ENCODE measurements at places on chromosomes 11 and 22.

DNA sequence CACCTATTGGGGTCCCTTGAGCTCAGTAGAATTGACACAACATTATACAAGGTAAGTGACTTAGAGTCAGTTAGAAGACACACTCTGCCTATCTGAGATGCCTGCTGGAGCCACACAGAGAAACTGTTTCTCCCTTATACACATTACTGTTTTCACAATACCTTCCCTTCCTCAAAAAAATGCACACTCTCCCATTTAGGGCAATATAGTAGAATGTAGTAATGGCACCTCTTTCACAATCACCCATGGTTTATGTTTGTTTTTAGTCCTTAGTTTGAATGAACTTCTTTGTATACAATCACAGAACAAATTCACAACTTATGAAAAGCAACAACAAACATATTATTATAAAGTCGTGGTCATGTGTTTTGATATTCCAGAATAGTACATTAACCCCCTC, 14.3 kb downstream of the OR52H1 start:
- DNase-seq = no peak

- DNase-seq = no peak
Observed at GRCh38 chr11:8794677-8795103, 112.1 kb downstream of the RPL27A start.

- DNase-seq = peak; percentile 95
Observed at GRCh38 chr11:73257342-73258103, 14.6 kb upstream of the P2RY6 start.

DNA sequence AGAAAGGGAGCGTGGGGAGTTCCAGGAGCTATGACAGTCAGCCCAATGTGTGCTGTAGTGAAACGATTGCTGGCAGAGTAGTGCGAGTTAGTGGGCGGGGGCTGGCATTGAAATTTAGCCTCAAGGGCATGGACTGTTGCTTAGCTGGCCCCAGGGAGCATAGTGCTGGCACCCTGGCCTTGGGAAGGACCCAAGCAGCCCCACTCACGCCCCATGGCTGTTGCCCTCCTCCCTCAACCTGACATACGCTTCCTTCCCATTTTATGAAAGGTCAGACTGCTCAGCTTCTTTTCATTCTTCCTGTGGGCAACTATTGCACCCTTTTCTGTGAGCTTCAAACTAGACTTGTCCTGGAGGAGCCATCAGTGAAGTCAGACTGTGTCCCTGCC, 52.0 kb upstream of the SUSD2 start:
- DNase-seq = peak; percentile 18

GRCh38 chr11:83689144-83689780, 403.1 kb upstream of the CCDC90B start:
- DNase-seq = no peak

DNA sequence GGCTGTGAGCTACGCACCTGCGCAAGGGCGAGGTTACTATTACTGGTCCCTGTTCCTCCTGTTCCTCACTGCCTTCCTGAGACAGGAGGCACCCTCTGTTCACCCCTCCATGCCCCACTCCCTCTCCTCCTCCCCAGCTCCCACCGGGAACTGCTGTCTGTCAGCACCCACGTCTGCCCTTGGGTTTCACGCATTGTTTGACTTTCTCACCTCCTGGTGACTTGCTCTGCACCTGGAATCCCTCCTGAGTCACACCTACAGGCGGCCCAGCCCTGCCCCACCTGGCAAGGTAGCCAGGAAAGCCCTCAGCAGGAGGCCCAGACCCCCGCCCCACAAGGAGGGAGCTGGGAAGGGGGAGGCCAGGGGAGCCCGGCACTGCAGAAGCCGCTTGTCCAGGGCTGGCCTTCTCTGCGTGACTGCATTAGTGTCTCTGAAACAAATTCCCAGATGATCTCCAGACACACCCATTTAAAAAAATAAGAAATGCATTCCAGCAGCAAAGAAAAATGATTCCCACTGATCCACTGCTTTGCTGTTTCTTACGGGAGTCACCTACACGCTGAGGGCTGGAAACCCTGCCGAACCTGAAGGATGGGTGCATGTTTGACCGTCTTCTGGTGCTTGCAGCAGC, 86.4 kb downstream of the CELSR1 start:
- no peak for DNase-seq

DNA sequence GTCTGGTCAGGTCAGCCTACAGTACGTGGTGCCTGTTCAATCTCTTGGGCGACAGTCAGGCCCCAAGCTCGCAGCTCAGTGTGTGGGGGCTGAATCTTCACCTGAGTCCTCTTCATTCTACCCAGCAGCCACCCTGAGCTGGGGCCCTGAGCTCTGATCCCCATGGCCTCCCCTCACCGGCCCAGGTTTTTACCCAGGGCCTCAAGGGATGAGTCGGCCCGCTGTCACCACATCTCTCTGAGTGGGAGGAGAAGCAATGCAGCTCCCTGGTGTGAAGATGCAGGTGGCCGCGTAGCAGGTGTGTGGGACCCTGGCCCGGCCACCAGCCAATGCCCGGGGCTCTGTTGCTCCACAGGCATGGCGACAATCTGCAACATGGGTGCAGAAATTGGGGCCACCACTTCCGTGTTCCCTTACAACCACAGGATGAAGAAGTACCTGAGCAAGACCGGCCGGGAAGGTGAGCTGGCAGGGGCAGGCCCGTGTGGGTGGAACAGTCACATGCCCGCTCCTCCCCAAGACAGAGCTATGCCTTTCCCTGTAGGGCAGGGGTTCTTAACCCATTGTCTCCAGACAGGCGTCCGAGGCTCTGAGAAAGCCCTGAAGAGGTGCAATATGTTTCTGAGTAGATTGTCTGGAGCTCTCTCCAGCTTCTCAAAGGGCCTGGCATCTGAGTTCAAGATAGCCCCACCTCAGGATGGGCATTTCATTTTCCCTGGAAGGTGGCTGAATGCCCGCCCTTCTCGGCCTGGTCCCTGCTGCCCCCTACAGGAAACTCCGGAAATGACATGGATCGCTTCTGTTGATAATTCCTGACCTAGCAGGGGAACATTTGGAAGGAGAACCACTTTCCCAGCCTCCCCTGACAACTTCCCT, 26.9 kb downstream of the POLR3H start:
- peak; percentile 95 for DNase-seq

DNA sequence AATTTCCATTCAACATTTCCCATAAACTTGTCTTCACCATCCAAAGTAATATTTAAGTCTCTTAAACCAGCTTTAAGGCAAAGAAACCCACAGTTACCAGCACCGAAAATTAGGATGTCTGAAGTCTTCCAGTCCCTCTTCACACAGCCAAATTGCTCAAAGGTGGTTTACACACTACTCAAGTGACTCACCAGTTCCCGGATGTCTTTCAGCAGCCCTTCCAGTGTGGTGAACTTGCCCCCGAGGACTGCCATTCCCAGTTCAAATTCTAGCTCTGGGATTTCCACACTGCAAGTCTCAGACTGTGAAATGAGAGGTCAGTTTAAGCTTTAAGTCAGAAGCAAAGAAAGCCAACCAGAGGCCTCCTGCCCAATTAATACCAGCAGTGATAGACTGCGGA, 5.1 kb downstream of the ZPR1 start:
- peak; percentile 89 for DNase-seq

- DNase-seq = no peak
Observed at GRCh38 chr11:130436171-130436570, 7.8 kb upstream of the ADAMTS8 start.

GRCh38 chr22:43996170-43996980, 27.7 kb upstream of the PARVB start:
- peak; percentile 81 for DNase-seq

GRCh38 chr11:79160791-79161403, 279.9 kb downstream of the TENM4 start:
- peak; percentile 58 for DNase-seq

- no peak for DNase-seq
Observed at GRCh38 chr11:10317776-10318526, 13.1 kb downstream of the ADM start.

- no peak for DNase-seq
Observed at GRCh38 chr11:10955616-10956015, 97.8 kb upstream of the ZBED5 start.

DNA sequence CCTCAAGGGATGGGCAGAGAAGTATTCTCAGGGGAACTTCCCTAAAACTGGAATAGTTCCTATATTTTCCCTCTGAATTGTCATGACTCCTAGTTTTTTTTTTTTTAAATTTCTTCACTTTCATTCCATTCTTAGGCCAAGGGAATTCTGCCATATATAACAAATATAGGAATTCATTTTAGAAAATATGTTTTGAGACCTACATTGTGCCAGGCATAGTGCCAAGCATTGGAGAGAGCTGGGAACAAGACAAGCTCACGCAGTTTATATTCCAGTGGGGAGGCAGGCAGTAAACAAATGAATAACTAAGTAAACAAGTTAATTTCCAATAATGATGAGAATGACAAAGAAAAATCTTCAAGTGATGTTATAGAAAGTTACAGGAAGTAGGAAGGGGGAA, 2.6 kb upstream of the NPTXR start:
- DNase-seq = no peak

GRCh38 chr11:33802194-33802950, 28.1 kb upstream of the FBXO3 start:
- DNase-seq = peak; percentile 70

- DNase-seq = no peak
Observed at GRCh38 chr11:25733777-25734176, 598.2 kb upstream of the ANO3 start.

DNA sequence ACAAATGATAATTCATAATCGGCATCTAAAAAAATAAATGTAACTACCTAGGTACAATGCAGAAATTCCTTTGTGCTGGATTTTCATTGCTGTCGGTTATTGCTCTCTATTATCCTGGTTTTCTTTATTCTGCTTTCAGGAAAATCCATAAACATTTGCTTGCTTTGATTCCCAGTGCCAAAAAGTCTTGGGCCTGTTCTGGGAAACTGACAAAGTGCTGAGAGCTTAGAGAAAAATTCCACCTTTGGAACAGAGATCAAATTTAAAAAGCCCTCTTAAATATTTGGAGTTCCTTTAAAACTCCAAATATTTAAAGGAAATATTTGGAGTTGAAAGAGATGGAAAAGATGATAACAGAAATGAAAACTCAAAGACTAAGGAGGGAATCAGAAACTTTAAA, 87.3 kb upstream of the ZBED5 start:
- no peak for DNase-seq

DNA sequence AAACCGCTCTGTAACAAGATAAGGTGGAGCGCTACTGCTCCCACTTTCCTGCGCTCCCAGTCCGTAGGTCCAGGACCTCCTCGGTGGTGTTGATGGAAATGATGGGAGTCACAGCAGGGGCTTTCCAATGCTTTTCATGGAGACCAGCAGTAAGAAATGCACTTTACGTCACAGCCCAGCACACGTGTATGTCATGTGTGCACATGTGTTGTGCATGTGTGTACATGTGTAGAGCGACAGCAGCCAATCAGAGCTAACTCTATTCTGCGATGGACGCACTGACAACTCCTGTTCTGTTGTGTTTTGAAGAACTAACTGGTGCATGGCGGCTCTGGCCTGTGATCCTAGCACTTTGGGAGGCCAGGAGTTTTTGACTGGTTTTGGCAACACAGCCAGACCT, 1.2 kb downstream of the CHID1 start:
- DNase-seq = no peak

- DNase-seq = no peak
Observed at GRCh38 chr22:47784367-47784983, 1022.0 kb downstream of the TBC1D22A start.

DNA sequence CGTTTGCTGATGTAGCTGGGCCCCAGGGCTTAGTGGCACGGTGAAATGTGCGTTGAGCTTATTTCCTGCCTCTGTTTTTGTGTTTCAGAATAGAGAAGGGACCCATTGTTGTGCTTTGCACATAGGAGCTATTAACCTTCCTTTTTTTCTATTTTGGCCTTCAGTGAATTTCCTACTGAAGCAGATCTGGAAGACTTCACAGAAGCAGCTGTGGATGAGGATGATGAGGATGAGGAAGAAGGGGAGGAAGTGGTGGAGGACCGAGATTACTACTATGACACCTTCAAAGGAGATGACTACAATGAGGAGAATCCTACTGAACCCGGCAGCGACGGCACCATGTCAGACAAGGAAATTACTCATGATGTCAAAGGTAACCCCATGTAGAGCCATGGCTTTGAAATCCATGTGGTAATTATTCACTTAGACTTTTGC, 37.4 kb upstream of the ST14 start:
- DNase-seq = no peak

DNA sequence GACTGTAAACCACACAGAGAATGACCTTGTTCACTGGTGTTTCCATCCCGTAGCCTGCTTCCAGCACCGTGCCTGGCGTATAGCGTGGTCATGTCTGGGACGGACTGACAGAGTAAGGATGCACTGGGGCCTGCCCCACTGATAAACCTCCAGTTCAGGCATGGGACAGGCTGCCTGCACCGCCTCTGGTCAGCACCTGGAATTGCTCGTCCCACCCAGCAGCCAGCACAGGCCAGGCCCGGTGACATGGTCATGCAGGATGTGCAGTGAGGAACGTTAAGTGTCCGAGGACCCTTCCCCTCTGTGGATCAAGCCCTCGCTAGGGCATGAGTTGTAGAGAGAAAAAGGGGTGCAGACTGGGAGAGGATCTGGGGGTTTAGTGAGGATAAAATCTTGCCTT, 44.8 kb downstream of the LMO1 start:
- DNase-seq = peak; percentile 32

GRCh38 chr11:87879118-87879517, 296.1 kb downstream of the RAB38 start:
- no peak for DNase-seq

- no peak for DNase-seq
Observed at GRCh38 chr11:62071408-62071807, 52.4 kb upstream of the INCENP start.

Data from osteoblast (primary cell).